ENCODE measurements at places on chromosomes 5 and 9.

DNA sequence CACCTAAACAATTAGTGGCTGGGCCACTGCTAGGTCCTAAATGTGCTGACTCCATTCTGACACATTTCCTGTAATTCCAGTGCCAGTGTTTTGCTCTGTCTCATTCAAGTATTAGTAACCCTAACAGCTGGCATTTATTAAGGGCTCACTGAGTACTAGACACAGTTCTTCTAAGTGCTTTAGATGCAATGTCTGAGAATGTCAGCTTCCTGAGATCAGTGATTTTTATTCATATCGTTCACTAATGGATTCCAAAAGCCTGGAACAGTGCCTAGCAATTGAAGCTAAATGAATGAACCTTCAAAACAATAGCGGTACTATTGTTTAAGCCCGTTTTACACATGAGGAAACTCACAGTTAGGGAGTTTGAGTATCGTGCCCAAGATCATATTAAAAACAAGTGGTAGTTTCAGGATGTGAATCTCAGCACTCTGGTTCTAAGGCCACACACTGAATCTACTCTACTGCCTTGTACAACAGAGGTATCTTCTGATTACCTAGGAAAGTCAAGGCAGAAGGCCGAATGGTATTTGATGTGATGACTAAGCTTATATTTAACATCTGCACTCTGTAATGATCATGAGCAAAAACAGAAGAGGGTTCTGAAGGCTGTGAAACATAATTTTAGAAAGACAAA is 304.0 kb downstream of the PJA2 start:
- no peak for DNase-seq

DNA sequence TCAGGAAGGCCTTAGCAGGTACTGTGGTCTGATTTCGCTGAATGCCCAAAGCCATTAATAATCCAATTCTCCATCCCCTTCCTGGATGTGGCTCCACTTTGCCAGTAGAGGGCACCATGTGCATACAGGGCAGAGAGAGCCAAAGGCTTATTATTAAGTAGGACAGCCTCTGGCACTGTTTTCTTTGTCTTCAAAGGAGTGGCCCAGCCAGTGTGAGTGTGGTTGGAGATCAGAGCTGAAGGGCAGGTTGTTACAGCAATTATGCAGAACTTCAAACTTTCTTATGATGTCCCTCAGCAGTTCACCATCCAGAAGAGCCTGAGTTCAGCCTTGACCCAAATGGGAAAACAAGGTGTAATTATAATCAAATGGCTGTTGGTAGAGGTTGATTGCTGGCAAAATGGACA is 38.6 kb upstream of the CEMIP2 start:
- DNase-seq: peak; percentile 86

DNA sequence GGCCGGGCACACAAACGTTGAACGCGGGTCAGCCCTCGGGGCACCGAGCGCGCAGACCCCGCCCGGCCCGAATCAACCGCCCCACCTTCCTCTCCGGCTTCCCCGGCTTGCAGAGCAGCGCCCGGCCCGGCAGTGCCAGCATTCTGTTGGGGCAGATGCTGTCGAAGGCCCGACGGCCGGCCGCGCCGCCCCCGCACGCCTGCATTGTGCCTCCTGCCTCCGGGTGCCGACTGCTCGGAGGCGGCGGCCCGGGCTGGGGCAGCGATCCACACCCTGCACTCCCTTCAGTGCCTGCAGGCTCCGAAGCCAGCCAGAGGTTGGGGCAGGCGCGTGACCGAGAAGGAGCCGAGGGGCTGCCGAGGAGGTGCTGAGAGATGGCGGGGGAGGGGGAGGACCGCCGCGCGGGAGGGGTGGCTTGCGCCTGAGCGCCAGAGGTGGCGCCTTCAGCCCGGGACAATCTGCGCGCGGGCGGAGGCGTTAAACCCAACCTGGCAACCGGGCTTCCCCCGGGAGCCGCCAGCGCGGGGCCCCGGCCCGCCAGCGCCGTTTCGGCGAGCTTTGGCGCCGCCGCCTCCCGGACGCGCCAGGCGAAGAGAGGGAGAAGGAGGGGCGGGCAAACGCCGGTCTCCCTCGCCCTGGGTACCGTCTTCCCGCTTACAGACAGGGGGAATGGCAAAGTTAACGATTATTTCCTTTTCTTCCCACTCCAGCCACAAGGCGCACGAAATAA is at the start of gene MCIDAS:
TSS of gene MCIDAS (minus strand) at position 382 of the 730 bp plus-strand sequence. CDS start at position 205, 177 bp downstream.
- DNase-seq: peak; percentile 47

- peak; percentile 52 for DNase-seq
Measured at GRCh38 chr5:80238778-80239679, 16.8 kb downstream of the SERINC5 start.

DNA sequence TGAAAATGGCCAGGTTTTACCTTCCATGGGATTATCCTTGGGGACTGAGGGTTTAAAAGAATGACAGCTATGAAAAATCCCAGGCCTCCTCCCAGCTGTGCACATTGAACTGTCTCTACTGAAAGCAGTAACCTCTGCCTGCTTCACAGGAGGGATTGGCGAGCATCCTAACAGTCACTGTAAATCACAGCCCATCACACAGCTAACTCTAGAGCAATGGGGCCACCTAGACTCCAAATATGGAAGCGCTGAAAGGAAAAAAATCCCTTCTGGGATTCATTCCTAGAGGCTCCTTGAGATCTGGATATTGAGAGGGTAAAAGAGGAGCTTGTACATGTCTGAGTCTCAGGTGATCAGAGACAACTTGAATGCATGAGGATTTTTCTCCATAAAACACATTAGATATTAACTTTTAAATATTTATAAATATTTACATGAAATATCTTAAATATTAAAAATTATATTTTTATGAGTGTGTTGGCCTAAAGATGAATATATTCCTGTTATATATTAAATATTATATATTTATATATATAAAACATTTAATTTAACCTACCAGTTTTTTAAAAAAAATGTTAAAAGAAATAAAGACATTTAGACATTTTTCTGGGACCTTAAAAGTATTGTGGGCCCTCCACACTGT is 133.8 kb upstream of the SLC24A2 start:
- DNase-seq: peak; percentile 53

DNA sequence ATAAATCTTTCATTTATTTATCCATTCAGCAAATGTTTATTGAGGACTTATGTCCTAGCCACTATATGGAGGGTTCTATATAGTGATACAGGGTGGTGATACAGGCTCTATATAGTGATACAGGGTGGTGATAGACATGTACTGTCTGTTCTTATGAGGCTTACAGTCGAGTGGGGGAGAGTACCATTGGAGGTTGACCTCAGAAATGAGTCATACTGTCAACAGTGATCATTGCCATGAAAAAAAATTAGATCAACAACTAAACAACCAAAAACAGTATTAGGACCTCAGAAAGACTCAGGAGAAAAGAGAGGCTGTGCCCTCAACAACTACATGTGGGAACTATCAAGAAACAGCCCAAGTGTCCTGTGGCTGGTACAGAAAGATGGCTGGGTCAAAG is 22.0 kb downstream of the PAPPA start:
- peak; percentile 14 for DNase-seq

GRCh38 chr5:62421414-62421813 is 8.9 kb downstream of the IPO11 start:
- DNase-seq: peak; percentile 83

- DNase-seq: no peak
Measured at GRCh38 chr9:114138552-114138971, 16.8 kb upstream of the COL27A1 start.

DNA sequence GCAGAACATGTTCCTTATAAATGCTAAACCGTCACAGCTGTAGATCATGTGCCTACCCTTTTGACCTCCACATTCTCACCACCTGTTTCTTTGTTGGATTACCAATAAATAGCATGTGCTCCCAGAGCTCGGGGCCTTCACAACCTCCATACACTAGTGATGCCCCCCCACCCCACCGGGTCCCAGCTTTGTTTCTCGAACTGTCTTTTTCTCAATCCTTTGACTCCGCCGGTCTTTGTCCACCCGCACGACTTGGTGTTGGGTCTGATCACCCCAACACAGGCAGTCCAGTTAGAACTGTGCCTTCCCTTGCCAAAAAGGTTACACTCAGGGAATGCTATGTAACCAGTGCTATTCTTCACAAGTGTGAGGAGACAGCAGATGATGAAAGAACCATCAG is 485.9 kb upstream of the C9orf72 start:
- no peak for DNase-seq

GRCh38 chr5:142929587-142929986 is 159.4 kb downstream of the ARHGAP26 start:
- no peak for DNase-seq

- no peak for DNase-seq
Measured at GRCh38 chr9:31142456-31142855, 1242.0 kb upstream of the ACO1 start.

GRCh38 chr9:113584428-113585084 is 121.0 kb downstream of the RGS3 start:
- DNase-seq: no peak

Data from OCI-M1 (cell line).